GF-D8 (cell line): ENCODE measurements at places on chromosomes 3 and 15.

DNA sequence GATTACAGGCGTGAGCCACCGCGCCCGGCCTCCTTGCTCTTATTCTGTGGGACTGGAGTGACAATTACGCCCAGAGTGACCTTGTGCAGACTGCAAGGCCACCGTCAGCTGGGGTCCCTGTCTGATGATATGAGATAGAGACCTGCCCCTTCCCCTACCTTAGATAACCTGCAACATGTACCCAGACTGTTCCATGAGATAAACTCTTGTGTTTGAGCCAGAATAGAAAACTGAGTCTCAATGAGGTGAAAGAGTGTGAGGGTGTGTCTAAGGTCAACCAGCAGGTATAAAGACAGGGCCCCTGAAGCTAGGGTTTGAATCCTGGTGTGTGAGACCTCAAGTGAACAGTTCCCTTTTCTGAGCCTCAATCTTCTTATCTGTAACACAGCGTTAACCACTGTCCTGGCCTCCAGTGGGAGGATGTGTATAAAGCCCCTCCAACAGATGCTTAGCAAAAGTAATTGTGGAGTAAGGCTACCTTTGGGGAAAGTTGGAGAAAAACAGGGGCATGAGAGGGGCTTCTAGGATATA lies 6.0 kb downstream of the TADA3 start:
- DNase-seq = peak; percentile 16

GRCh38 chr3:60573494-60573893 lies 677.8 kb downstream of the FHIT start:
- no peak for DNase-seq

- DNase-seq = no peak
Observed at GRCh38 chr3:167714871-167715270, 19.8 kb downstream of the PDCD10 start.

GRCh38 chr3:44913868-44914468 lies 39.6 kb downstream of the TGM4 start:
- DNase-seq = no peak

DNA sequence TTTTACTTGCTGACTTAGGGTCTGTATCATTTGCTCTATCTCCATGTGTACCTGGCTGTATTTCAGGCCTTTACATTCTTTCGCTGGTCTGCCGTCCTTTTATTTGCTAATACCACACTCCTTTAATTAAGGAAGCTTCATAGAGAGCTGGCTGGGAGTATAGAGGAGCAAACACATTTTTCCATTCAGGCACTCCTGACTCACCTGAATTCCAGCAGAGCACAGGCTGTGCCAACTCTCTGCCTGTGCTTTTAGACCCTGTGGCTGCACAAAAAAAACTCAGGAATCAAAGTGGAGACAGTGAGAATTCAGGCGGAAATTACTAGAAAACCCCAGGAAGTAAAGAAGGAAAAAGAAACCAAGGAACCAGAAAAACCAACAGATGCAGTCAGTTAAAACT lies 29.0 kb upstream of the ATP10A start:
- no peak for DNase-seq

DNA sequence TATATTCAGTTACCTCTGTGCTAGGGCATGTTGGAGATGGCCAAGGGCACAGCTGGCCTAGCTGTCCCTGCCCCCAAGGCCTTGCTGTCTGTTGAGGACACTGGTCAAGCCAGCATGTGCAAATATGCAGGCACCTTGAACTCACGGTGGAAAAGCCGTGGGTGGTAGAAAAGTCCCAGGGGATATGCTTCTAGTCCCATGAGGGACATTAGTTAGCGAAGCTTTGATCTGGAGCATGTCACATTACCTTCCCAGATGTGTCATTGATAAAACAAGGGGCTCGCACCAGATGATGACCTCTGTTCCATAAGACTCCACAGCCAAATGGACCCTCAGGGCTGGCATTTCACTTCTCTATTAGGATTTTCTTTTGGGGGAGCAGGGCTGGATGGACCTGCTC lies 14.2 kb upstream of the TMEM158 start:
- DNase-seq = no peak

- no peak for DNase-seq
Observed at GRCh38 chr3:161050935-161051334, 54.2 kb downstream of the B3GALNT1 start.

DNA sequence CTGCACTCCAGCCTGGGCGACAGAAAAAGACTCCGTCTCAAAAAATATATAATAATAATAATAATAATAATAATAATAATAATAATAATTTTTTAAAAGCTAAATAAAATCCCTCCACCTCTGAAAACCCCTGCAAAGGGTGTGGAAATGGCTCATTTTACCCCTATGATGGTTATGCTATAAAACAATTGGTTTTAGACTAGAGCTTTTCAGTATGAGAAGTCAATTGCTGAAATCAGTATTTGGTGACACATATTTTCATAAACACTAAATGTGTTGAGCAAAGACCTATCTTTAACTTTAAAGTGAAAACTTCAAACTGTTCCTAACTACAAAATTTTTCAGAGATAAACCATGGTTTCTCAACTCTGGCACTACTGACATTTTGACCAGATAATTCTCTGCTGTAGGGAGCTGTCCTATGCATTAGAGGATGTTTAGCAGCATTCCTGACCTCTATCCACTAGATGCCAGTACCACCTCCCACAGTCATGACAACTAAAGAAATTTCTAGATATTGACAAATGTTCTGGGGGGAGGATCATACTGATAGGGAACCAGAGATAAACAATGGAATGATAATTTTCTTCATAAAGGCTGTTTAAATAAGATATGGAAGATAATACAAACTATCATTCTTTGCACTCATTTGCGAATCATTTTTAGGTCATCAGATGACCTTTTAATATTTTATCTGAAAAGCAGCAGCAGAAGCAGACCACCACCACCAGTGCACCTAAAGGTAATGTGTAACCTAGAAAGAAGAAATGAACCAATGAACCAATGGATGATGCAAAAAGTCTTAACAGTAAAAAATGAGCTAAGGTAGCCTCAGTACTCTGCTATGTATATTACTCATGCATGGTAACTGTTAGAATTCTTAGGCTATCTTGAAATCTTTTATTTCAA lies 13.8 kb downstream of the PTPN9 start:
- no peak for DNase-seq

- peak; percentile 1 for DNase-seq
Observed at GRCh38 chr3:34106879-34107278, 308.4 kb downstream of the PDCD6IP start.

DNA sequence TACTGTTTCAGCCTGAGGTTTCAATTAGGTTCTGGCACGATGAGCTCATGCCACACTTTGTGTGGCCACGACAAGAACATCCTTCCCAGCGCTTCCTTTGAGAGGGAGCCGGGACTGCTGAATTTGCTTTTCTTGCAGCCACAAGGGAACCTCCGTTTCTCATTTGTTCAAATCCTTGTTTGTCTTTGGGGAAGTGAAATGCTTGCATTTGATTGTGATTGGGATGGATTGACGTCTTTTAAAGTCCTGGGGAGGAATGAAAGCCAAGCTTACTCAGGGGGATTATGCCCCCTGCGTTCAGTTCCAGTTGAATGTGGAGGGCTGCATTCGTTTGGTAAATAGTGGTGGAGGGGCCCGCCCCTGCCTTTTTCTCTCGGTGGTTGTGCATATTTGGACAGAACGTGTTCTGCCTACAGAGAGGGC lies 277.6 kb downstream of the THSD4 start:
- no peak for DNase-seq

DNA sequence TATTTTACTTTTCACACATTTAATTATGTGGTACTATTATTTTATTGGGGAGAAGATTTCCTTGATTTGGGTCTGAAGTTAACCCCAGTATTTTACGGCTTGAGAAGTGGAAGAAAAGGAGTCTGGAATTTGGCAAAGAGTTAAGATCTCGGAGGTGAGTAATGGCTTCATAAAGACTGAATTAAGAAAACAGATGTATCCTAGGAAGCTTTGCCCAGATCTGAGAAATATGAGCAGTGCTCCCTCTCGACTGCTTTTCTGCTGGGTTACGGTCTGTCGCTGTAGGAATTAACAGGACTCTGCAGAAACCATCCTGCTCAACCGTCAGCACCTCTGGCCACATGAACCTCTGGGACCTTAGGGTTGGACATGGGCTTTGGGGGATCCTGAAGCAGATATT lies 163.6 kb upstream of the NDN start:
- no peak for DNase-seq

GRCh38 chr3:37702478-37703154 lies 159.1 kb upstream of the CTDSPL start:
- DNase-seq = no peak

DNA sequence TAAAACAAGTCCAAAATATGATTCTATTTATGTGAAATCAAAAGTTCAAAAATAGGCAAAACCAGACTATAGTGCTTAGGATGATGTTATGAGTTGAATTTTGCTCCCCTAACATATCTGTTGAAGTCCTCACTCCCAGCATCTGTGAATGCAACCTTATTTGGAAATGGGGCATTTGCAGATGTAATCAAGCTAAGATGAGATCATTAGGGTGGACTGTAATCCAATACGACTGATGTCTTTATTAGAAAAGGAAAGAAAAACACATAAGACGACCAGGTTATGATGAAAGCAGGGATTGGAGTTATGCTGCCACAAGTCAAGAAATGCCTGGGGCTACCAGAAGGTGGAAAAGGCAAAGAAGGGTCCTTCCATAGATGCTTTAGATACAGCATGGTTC lies 110.5 kb upstream of the CCDC39 start:
- DNase-seq = no peak

- DNase-seq = no peak
Observed at GRCh38 chr15:40436116-40436891, 4.4 kb upstream of the BAHD1 start.

DNA sequence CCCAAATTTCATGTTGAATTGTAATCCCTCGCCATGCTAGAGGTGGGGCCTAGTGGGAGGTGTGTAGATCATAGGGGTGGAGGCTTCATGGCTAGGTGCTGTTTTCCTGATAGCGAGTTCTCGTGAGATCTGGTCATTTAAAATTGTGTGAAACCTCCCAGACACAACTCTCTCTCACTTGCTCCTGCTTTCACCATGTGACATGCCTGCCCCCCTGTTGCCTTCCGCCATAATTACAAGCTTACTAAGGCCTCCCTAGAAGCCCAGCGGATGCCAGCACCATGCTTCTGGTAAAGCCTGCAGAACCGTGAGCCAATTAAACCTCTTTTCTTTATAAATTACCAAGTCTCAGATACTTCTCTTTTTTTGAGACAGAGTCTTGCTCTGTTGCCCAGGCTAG lies 36.0 kb downstream of the CCDC54 start:
- no peak for DNase-seq

- DNase-seq = no peak
Observed at GRCh38 chr3:229183-229661, 32.7 kb downstream of the CHL1 start.

GRCh38 chr15:49706805-49707204 lies 86.0 kb downstream of the DTWD1 start:
- DNase-seq = peak; percentile 53

DNA sequence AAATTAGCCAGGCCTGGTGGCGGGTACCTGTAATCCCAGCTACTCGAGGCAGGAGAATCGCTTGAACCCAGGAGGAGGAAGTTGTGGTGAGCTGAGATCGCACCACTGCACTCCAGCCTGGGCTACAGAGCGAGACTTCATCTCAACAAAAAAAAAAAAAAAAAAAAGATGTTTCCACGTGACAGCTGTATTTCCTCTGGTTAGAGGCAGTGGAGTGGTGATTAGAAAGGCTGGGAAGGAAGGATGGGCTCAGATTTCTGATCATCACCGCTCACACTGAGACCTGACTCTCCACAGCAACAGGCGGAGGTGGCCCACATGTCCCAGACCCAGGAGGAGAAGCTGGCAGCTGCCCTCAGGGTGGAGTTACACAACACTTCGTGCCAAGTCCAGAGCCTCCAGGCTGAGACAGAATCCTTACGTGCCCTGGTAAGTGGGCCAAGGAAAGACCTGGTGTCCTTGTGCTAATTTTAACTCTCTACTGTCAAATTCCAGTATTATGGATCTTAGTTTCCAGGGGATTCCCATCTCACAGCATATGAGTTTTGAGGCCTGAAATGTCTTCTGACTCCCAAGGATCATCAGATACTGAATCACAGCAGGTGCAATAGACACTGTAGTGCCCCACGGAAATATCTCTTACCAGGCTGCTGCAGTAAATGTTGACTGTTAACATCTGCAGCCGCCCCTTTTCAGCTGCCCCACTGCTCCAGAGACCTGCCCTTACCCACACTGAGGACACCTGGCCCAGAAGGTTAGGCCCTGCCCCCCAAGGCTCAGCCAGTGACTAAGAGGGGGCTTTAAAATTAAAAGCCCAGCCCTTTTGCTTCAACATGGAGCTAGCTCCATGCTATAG lies 66.9 kb downstream of the BFSP2 start:
- DNase-seq = no peak

DNA sequence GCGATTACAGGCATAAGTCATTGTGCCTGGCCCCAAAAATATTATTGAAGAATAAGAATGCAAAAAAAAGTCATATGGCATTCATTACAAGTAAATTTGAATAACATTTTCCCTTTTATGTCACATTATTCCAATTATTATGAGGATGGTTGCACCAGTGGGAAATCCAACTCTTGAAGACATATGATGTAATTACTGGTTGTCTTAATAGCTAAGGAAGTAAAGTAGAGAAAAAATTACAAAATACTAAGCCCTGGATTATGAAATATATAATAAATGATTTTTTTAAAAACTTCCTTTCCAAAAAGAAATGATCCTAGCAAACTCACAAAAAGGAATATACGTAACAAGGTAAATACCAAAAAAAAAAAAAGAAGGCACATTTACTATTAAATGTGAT lies 98.9 kb downstream of the FMN1 start:
- no peak for DNase-seq

GRCh38 chr3:128655531-128655930 lies 4.9 kb upstream of the RPN1 start:
- DNase-seq = no peak

GRCh38 chr3:28788571-28788970 lies 439.9 kb upstream of the AZI2 start:
- DNase-seq = no peak

DNA sequence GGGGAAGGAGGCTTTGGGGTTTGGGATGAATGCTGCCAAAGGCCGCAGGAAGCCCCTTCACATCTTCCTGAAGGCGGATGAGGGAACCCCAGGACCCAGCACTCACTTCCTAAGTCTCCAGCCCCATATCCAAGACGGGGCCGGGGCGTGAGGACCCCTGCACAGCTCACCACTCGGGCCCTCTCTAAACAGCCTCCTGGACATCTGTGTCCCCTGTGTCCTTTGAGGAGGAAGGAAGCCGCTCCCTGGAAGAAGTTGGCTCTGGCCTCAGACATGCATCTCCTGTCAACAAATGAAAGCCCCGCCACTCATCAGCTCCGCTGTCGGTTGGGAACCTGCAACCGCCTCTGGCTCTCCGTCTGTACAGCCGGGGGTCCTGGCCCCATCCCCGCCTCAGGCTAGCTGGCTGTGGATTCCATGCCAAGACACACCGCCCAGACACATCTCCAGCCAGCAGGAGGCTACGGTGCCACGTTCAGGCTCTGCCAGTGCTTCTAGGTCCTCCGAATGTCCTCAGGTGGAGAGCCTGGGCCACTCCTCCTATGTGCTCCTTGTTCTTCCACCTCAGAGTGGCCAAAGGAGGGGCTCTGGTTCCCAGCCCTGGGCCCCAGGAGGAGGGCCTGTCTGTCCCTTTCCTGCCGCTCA lies 140.0 kb upstream of the MEF2A start:
- DNase-seq = no peak
